Aorta (tissue), 5 donors: ENCODE measurements at places on chromosomes 12 and 14.

GRCh38 chr12:12548713-12549112, 13.9 kb downstream of the DUSP16 start:
- H3K27ac ChIP-seq = no peak overlapping the region
- H3K36me3 ChIP-seq = no peaks in the 10 kb centered on the region
- H3K27me3 ChIP-seq = no peaks in the 10 kb centered on the region
- peaks cover 1% of the 10 kb centered on the region for H3K4me1 ChIP-seq
- DNase-seq = no peak
- H3K4me3 ChIP-seq = no peak overlapping the region

- H3K4me1 ChIP-seq = no peaks in the 10 kb centered on the region
- H3K36me3 ChIP-seq = peaks cover 6% of the 10 kb centered on the region
- no peak for DNase-seq
- no peak overlapping the region for H3K4me3 ChIP-seq
- H3K27me3 ChIP-seq = no peaks in the 10 kb centered on the region
Observed at GRCh38 chr12:121252712-121253345, 42.9 kb downstream of the P2RX4 start.

- no peak overlapping the region for H3K4me3 ChIP-seq
- no peaks in the 10 kb centered on the region for H3K4me1 ChIP-seq
- no peaks in the 10 kb centered on the region for H3K36me3 ChIP-seq
- no peak overlapping the region for H3K27ac ChIP-seq
- no peak for DNase-seq
Observed at GRCh38 chr14:97995531-97995930, 1198.3 kb downstream of the VRK1 start.

DNA sequence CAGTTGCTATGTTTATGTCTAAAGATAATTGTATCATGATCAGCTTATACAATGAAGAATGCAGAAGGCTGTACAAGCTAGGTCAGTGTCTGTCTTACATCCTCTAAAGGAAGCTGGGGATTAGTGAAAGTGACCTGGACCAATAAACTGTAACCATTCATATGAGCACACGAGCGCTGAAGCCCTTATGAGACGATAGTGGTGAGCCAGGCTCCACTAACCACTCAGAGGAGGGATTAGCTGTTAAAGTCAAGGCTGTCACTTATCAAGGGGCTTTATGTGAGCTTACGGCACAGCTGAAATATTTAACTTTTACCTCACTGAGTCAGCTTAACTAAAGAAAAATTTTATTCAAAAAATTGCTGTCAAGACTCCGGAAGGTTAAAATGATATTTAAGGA, 30.3 kb downstream of the NDUFA12 start:
- H3K27ac ChIP-seq = no peak overlapping the region
- H3K27me3 ChIP-seq = no peaks in the 10 kb centered on the region
- no peak for DNase-seq
- no peaks in the 10 kb centered on the region for H3K36me3 ChIP-seq
- peaks cover 1% of the 10 kb centered on the region for H3K4me1 ChIP-seq

GRCh38 chr12:105433804-105434203, 103.3 kb downstream of the C12orf75 start:
- H3K4me1 ChIP-seq = no peaks in the 10 kb centered on the region
- no peaks in the 10 kb centered on the region for H3K36me3 ChIP-seq
- no peak overlapping the region for H3K4me3 ChIP-seq
- no peak overlapping the region for H3K27ac ChIP-seq
- DNase-seq = no peak

GRCh38 chr12:11596141-11596540, 53.3 kb upstream of the ETV6 start:
- no peaks in the 10 kb centered on the region for H3K36me3 ChIP-seq
- no peaks in the 10 kb centered on the region for H3K4me1 ChIP-seq
- no peak for DNase-seq
- no peak overlapping the region for H3K27ac ChIP-seq
- no peak overlapping the region for H3K4me3 ChIP-seq

GRCh38 chr14:68663385-68664076, 129.3 kb downstream of the ZFP36L1 start:
- H3K4me1 ChIP-seq = peaks cover 9% of the 10 kb centered on the region
- H3K36me3 ChIP-seq = no peaks in the 10 kb centered on the region
- DNase-seq = no peak
- H3K27me3 ChIP-seq = no peaks in the 10 kb centered on the region
- no peak overlapping the region for H3K4me3 ChIP-seq

DNA sequence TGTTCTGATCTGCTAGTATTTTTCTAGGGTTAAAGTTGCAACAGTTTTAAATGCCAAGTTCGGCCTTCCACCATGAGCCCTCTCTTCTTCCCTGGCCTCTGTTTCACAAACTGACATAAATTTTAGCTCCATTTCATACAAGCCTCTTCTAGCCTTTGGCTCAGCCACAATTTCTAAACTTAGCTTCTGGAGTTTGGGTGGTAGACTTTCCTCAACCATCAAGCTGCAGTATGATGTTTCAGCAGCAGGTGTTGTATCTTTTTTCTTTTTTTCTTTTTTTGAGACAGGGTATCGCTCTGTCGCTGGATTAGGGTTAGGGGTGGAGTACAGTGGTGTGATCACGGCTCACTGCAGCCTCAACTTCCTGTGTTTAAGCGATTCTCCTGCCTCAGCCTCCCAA, 29.4 kb downstream of the SETD3 start:
- H3K27me3 ChIP-seq = no peaks in the 10 kb centered on the region
- DNase-seq = no peak
- H3K36me3 ChIP-seq = no peaks in the 10 kb centered on the region
- no peaks in the 10 kb centered on the region for H3K4me1 ChIP-seq
- no peak overlapping the region for H3K27ac ChIP-seq
- H3K4me3 ChIP-seq = no peak overlapping the region

GRCh38 chr12:112087055-112087850, 21.3 kb downstream of the NAA25 start:
- no peaks in the 10 kb centered on the region for H3K27me3 ChIP-seq
- peaks cover 4% of the 10 kb centered on the region for H3K36me3 ChIP-seq
- no peak overlapping the region for H3K27ac ChIP-seq
- no peak overlapping the region for H3K4me3 ChIP-seq
- H3K4me1 ChIP-seq = no peaks in the 10 kb centered on the region

DNA sequence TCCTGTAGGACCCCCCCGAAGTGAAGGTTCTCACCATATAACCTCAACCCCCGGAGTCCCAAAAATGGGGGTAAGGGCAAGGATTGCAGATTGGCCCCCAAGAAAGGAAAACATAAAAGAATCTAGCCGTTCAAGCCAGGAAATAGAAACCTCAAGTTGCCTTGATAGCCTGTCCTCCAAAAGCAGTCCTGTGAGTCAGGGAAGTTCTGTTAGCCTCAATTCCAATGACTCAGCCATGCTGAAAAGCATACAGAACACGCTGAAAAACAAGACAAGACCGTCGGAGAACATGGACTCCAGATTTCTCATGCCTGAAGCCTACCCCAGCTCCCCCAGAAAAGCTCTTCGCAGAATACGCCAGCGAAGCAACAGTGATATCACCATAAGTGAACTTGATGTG, 344.2 kb upstream of the RGS6 start:
- no peak overlapping the region for H3K4me3 ChIP-seq
- no peak for DNase-seq
- no peak overlapping the region for H3K27ac ChIP-seq
- H3K36me3 ChIP-seq = no peaks in the 10 kb centered on the region
- H3K27me3 ChIP-seq = no peaks in the 10 kb centered on the region
- peaks cover 2% of the 10 kb centered on the region for H3K4me1 ChIP-seq

DNA sequence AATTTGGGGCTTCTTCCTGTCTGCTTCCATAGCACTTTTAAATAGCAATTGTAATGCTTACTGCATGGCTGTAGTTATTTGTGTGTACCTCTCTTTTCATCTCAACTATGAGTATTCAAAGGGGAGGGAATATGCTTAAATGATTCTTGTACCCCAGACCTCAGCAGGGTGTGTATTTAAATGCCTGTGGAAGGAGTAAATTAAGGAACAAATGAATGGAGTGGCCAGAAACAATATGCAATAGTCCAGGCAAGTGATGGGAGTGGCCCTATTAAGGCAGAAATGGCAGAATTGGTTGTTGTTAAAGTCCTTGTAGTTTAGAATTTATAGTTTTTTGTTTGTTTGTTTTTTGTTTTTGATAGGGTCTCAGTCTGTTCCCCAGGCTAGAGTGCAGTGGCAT, 1.5 kb downstream of the RAD51B start:
- no peaks in the 10 kb centered on the region for H3K27me3 ChIP-seq
- H3K27ac ChIP-seq = no peak overlapping the region
- H3K4me3 ChIP-seq = no peak overlapping the region
- DNase-seq = no peak

DNA sequence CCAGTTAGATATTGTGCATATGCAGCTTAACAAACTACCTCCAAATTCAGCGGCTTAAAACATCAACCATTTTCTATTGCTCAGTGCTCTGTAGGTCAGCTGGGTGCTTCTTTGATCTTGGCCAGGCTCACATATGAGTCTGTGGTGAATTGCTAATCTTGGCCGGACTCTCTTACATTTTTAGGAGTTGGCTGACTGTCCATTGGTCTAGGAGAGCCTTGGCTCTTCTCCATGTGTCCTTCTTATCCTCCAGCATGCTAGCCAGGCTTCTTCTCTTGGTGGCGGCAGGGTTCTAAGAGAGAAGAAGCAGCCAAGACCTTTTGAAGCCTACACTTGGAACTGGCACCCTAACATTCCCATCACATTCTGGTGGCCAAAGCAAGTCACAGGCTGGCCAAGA, 174.3 kb upstream of the PWP1 start:
- peaks cover 2% of the 10 kb centered on the region for H3K27me3 ChIP-seq
- no peak overlapping the region for H3K27ac ChIP-seq
- DNase-seq = no peak

- no peaks in the 10 kb centered on the region for H3K27me3 ChIP-seq
- H3K4me1 ChIP-seq = peaks cover 2% of the 10 kb centered on the region
- no peak for DNase-seq
- no peak overlapping the region for H3K27ac ChIP-seq
Observed at GRCh38 chr12:59637692-59638070, 41.9 kb downstream of the SLC16A7 start.

GRCh38 chr14:54339771-54340170, 57.0 kb upstream of the CDKN3 start:
- DNase-seq = no peak
- H3K4me3 ChIP-seq = no peak overlapping the region
- no peaks in the 10 kb centered on the region for H3K27me3 ChIP-seq

DNA sequence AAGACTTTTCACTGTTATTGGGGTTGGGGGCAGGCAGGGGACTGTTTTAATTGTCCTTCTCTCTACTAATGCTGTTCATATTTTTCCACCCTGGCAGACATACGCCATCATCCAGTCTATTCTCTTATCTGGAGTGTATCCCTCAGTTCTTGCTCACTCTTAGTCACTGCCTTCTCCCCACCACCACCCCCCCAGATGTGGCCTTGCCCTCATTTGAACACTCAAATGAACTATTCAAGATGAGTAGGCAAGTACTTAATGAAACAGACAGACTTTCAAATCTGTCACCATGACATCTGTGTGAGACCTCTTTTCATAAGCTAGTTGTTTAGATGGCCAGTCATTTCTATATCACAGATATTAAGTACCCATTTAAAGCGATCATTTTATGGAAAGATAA, 10.1 kb downstream of the NUDT4 start:
- DNase-seq = no peak
- no peaks in the 10 kb centered on the region for H3K36me3 ChIP-seq
- no peak overlapping the region for H3K27ac ChIP-seq
- no peaks in the 10 kb centered on the region for H3K27me3 ChIP-seq
- H3K4me1 ChIP-seq = no peaks in the 10 kb centered on the region

DNA sequence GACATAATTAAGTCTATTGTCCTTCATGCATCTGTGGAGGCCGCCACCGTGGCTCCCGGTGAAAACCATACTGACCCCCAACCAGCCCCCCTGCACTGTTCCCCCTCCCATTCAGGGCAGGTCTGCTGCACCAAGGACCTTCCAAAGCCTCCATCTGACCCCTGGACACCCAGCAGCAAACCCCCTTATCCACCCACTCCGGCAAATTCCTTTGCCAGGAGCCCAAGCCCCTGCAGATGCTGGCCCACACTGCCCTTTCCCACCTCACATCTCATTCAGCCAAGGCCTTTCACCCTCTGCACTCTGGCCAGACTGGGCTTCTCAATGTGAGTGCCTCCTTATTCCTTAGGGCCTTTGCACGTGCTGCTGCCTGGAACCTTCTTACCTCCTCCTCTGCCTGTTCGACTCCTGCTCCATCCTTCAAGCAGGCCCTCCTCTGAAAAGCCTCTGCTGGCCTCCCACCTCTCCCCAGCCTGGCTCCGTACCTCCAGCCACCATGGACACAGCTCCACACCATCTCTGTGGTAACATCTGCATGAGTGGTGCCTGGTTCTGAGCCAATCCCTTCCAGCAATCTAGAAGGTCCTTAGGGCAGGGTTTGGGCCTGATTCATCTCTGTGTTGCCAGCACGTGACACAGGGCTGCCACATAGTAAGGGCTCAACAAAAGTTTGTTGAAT, 230.7 kb downstream of the BCL11B start:
- no peak overlapping the region for H3K4me3 ChIP-seq
- H3K4me1 ChIP-seq = peaks cover 2% of the 10 kb centered on the region
- no peaks in the 10 kb centered on the region for H3K36me3 ChIP-seq
- H3K27me3 ChIP-seq = no peaks in the 10 kb centered on the region
- H3K27ac ChIP-seq = no peak overlapping the region

DNA sequence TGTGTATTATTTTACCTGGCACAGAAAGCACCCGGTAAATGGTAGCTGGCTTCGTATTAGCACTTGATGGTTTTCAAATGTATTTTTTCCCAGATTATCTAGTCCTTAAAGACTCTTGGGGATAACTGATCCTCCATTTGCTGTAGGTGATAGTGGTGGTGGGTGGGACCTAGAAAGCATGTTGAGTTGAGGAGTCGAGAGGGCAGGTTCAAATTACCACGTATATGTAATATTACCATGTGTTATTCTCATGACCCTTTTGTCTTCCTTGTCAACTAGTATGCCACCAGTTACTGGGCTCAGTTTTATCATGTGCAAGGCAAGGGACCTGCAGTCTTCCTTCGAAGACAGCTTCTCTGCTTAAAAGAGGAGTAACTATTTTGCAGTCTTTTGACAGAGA, 1.8 kb downstream of the GLRX5 start:
- DNase-seq = no peak
- no peak overlapping the region for H3K27ac ChIP-seq
- H3K4me3 ChIP-seq = no peak overlapping the region
- peaks cover 4% of the 10 kb centered on the region for H3K4me1 ChIP-seq

DNA sequence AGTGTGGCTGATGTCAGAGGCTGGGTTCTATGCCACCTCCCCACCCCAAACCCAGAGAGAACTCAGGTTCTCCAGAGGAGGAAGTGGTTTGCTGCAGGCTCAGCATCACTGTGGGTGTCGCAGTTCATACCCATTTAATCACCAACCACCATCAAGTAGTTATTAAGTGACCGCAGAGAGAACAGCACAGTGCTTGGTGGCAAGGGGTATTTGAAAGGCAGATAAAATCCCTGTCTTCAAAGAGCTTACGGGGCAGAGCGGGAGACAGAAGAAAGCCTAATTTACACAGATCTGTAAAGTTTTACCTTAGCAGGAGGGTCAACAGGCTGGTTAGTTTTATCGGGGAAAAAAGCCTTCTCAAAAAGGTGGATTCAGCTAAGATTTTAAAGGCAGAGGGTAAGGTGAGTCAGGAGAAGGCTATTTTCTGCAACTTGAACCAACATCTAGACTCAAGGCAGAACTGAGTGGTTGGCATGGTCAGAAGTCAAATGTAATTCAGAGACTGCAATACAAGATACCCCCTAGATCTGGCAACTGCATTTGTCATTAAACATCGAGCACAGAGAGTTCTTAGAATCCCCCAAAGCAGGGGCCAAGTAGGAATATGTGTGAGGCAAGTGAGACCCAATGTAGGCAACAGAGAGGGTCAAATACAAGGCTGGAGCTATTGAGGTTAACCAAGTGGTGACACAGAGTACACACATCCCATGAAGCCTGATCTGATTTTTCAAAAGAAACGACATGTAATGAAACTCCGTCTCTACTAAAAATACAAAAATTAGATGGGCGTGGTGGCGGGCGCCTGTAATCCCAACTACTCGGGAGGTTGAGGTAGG, 13.2 kb downstream of the PXN start:
- H3K27me3 ChIP-seq = no peaks in the 10 kb centered on the region
- H3K36me3 ChIP-seq = no peaks in the 10 kb centered on the region
- H3K4me1 ChIP-seq = no peaks in the 10 kb centered on the region
- no peak overlapping the region for H3K4me3 ChIP-seq
